CD4-positive, alpha-beta memory T cell (primary cell): ENCODE measurements at places on chromosomes 1 and 21. TPM values are rescaled to one million over a fixed set of nuclear protein-coding genes. Genes with fewer than 3 reads are reported as not detected.

The HSD3B1 gene
- not detected for total RNA-seq

DNA sequence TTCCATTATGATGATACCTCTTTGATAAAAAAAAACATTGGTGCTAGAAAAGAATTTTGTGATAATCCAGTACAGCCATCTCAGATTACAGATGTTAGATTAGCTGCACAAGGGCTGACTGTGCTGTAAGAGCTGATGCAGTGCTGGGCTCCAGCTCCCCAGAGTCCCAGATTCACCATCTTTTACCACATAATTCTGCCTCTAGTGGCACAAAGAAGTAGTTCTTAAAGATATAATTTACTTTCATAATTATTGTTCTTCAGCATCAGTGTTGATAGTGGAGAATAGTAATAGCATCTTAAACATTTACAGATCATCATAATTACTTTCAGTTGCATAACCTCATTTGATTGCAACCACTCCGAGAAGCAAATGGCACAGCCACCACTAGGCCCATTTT, 262.1 kb downstream of the BRINP2 start:
- no peak overlapping the region for H3K4me3 ChIP-seq
- DNase-seq, result no peak
- H3K27me3 ChIP-seq, result no peaks in the 10 kb centered on the region
- no peak overlapping the region for H3K27ac ChIP-seq
- H3K4me1 ChIP-seq, result no peaks in the 10 kb centered on the region
- H3K36me3 ChIP-seq, result no peaks in the 10 kb centered on the region

GRCh38 chr1:185517808-185518419, 200.9 kb upstream of the IVNS1ABP start:
- no peak overlapping the region for H3K27ac ChIP-seq
- H3K36me3 ChIP-seq, result no peaks in the 10 kb centered on the region
- no peak for DNase-seq
- H3K4me3 ChIP-seq, result no peak overlapping the region
- no peaks in the 10 kb centered on the region for H3K27me3 ChIP-seq

- DNase-seq, result no peak
- no peak overlapping the region for H3K27ac ChIP-seq
- H3K27me3 ChIP-seq, result no peaks in the 10 kb centered on the region
- H3K36me3 ChIP-seq, result no peaks in the 10 kb centered on the region
Measured at GRCh38 chr1:46456411-46456963, 33.1 kb upstream of the DMBX1 start.

GRCh38 chr1:230735447-230735846, 11.7 kb upstream of the CAPN9 start:
- H3K4me1 ChIP-seq, result no peaks in the 10 kb centered on the region
- DNase-seq, result no peak
- H3K27ac ChIP-seq, result no peak overlapping the region
- no peak overlapping the region for H3K4me3 ChIP-seq
- H3K36me3 ChIP-seq, result no peaks in the 10 kb centered on the region
- H3K27me3 ChIP-seq, result no peaks in the 10 kb centered on the region

- H3K4me3 ChIP-seq, result no peak overlapping the region
- no peaks in the 10 kb centered on the region for H3K36me3 ChIP-seq
- H3K27ac ChIP-seq, result no peak overlapping the region
- H3K27me3 ChIP-seq, result no peaks in the 10 kb centered on the region
- H3K4me1 ChIP-seq, result no peaks in the 10 kb centered on the region
Measured at GRCh38 chr1:31198150-31198549, 41.5 kb downstream of the NKAIN1 start.

DNA sequence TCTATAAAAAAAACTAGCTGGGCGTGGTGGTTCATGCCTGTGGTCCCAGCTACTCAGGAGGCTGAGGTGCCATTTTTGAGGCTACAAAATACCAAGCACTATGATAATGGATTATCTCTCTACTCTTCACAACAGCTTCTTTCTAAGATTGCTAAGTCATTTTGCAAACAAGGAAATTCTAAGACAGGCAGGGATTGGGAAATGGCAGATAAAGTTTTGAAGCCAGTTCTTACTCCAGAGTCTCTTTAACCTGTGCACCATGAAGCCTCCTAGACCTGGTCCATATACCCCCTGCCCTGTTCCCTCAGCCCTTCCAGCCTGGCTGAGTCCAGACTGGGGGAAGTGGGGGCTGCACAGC, 39.5 kb upstream of the DMBX1 start:
- peaks cover 6% of the 10 kb centered on the region for H3K27me3 ChIP-seq
- H3K27ac ChIP-seq, result no peak overlapping the region
- peaks cover 12% of the 10 kb centered on the region for H3K4me1 ChIP-seq
- DNase-seq, result no peak
- H3K4me3 ChIP-seq, result no peak overlapping the region

The FAM151A gene
- not detected for total RNA-seq

- no peak overlapping the region for H3K4me3 ChIP-seq
- no peak overlapping the region for H3K27ac ChIP-seq
- H3K36me3 ChIP-seq, result no peaks in the 10 kb centered on the region
- peaks cover 20% of the 10 kb centered on the region for H3K27me3 ChIP-seq
- DNase-seq, result peak; percentile 26
Measured at GRCh38 chr1:110155878-110156522, 5.7 kb downstream of the SLC6A17 start.

The MROH7 gene
- total RNA-seq, result 0.22 TPM

GRCh38 chr1:67194209-67194863, 28.1 kb downstream of the IL23R start:
- peak; percentile 67 for DNase-seq
- no peaks in the 10 kb centered on the region for H3K36me3 ChIP-seq
- H3K27ac ChIP-seq, result no peak overlapping the region
- peaks cover 50% of the 10 kb centered on the region for H3K4me1 ChIP-seq

The LORICRIN gene
- total RNA-seq, result not detected

GRCh38 chr1:72498371-72498770, 216.0 kb upstream of the NEGR1 start:
- H3K27me3 ChIP-seq, result no peaks in the 10 kb centered on the region
- H3K36me3 ChIP-seq, result no peaks in the 10 kb centered on the region
- no peaks in the 10 kb centered on the region for H3K4me1 ChIP-seq
- no peak overlapping the region for H3K4me3 ChIP-seq
- H3K27ac ChIP-seq, result no peak overlapping the region
- DNase-seq, result no peak

DNA sequence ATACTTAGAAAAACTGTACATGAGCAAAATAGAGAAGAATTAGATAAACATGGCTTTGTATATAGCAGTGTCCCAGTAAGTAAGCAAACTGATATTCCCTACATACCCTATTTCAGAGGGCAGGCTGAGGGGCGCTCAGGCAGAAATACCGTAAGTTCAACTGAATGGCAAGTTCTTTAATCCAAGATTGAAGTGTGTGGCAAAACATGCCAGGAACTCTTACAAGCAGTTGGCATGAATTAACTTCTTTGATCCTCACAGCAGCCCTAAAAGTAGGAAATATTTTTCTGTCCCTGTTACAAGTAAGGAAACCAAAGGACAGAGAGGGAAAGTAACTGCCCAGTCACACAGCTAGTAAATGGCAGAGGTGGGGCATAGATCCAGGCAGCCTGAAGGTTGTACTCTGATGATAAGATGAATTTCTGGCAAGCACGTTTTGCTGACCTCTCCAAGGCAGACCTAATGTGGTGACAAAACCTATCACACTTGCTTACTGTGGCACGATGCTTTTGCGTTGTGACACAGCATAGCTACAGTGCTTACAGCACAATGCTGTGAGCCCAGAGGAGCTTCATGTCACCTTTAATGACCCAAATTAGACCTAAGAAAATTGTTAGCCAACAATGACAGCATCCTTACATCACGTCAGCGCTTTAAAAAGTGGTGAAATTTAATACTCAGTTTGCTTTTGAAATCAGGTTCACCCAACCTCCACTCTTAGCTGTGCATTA, 35.0 kb upstream of the THEM4 start:
- H3K36me3 ChIP-seq, result no peaks in the 10 kb centered on the region
- no peak overlapping the region for H3K4me3 ChIP-seq
- H3K27me3 ChIP-seq, result no peaks in the 10 kb centered on the region
- DNase-seq, result no peak
- H3K4me1 ChIP-seq, result peaks cover 60% of the 10 kb centered on the region

DNA sequence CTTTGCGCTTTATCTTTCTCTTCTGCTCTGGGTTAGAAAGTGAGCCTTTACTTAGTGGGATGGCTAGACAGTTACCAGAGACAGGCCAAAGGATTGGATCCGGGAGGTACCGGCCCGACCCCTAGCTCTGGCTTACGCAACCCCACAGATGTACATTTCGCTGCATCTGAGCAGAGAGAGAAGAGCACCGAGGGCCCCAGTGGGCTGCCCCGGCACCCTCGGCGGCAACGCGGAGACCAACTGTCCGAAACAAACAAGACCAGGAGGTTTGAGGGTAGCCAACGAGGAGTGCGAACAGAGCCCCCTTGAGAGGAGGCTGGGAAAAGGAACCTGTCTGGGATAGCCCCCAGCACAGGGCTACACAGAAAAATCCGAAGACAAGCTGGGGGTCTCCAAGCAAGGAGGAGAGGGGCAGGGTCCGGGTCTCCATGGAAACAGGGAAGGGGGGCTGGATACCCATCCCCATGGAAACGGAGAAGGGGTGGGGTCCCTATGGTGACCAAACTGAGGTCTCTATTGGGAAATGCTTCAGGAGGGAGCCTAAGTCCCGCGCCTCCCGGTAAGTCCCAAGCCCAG, 373 bp downstream of the MTF1 start:
- peaks cover 45% of the 10 kb centered on the region for H3K4me1 ChIP-seq
- peak overlapping the region; percentile 80 for H3K4me3 ChIP-seq
- H3K27me3 ChIP-seq, result no peaks in the 10 kb centered on the region
- H3K27ac ChIP-seq, result peak overlapping the region; percentile 96
- no peak for DNase-seq

DNA sequence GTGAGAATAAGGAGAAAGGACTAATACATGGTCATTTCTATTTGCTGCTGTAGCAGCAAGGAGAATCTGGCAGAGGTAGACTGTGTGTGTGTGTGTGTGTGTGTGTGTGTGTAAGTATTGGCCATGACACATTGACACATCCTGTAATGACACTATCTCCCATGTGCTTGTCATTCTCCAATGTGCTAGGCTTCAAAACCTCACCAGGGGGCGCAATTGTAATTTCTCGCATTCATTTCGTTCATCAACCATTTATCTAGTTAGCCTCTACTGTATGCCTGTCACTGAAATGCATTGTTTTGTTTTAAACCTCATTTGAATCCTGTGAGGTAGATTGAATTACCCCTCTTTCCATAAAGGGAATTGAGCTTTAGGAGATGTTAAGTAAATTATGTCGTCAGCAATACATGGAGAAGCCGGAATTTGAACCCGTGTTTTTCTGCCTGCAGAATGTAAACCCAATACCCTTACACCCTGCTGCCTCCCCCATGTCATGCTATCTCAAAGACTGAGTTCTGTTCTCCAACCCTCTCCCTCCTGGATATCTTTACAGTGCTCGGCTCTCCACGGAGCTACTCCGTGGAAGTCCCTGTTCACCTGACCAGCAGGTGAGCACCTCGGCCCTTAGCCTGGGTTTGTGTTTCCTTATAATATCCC, 100.8 kb downstream of the UCK2 start:
- peak; percentile 45 for DNase-seq
- H3K27ac ChIP-seq, result no peak overlapping the region
- H3K4me3 ChIP-seq, result no peak overlapping the region

The PADI4 gene
- not detected for total RNA-seq

DNA sequence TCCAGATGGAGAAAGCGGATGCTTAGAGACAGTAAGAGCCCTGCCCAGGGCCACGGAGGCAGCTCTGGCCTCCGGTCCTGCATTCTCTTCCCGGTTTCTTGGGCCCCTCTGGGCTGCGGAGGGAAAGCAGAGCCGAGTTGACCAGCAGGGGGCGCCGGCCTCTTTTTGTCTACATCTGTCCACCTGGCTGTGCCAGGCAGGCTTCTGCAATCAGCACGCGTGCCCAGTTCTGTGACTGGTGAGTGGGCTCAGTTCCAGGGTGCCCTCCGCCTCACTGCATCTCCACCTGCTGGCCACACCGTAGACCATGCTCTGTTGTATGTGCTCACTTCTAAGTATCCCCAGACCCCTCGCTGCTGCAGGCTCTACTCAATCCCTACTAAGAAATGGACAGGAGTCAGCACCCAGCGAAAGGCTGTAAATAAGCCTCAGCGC, 6.7 kb upstream of the HUNK start:
- peak; percentile 36 for DNase-seq
- no peak overlapping the region for H3K27ac ChIP-seq
- H3K4me1 ChIP-seq, result no peaks in the 10 kb centered on the region

The CYYR1 gene
- total RNA-seq, result not detected

The BEST4 gene
- total RNA-seq, result 1.6 TPM

The RAB42 gene
- total RNA-seq, result 0.38 TPM

DNA sequence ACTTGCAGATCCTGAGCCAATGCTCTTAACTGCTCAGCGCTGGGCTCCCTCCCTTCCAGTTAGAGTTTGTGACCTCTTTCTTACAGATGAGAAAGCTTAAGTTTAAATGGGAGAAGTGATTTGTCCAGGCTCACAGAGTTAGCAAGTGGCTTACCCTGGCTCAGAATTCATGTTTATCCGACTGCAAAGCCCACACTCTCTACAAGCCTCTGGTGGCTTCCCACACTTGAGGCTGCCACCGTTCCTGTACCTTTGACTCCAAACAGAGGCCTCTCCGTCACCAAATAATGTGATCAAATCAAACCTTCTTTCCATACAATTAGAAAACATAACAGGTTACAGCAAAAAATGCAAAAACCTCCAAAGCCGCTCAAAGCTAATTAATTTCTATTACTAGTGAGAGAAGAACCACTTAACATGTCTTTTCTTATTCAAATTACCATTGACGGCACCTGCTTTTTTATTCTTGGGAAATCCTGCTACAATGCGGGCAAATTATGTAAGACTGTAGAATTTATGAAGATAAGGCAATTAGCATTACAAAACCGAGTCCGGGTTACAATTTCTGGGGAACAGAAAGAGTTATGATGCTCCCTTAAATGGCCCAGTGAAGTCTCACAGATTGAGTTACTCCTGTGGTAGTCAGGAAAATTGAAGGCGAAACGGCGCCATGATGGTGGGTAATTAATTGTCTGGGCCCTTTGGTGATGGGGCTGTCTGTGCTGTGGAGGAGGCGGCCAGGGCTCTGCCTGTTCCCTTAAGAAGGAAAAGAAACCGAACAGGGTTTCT, 324.3 kb upstream of the POU3F1 start:
- no peak overlapping the region for H3K27ac ChIP-seq
- no peak for DNase-seq
- no peaks in the 10 kb centered on the region for H3K27me3 ChIP-seq
- H3K4me1 ChIP-seq, result no peaks in the 10 kb centered on the region
- H3K36me3 ChIP-seq, result no peaks in the 10 kb centered on the region
- H3K4me3 ChIP-seq, result no peak overlapping the region

DNA sequence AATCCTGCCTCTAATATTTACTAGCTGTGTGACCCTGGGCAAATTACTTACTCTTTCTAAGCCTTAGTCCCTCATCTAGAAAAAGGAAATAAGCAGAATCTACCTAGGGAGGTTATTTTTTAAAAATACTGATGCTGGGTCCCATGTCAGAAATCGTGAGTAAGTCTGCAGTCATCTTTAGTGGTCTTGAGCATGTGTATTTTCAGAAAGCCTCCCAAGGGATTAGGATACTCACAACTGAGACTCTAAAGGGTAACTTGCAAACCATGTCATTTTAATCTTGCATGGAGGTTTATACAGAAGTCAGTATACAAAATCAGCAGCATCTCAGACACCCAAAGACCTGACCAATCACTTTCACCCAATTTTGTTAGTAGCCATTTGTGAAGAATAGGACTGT, 43.2 kb downstream of the DSTYK start:
- peaks cover 20% of the 10 kb centered on the region for H3K4me1 ChIP-seq
- no peak overlapping the region for H3K27ac ChIP-seq
- no peak for DNase-seq
- H3K36me3 ChIP-seq, result peaks cover 23% of the 10 kb centered on the region
- no peaks in the 10 kb centered on the region for H3K27me3 ChIP-seq
- no peak overlapping the region for H3K4me3 ChIP-seq

The PUSL1 gene
- 27.9 TPM for total RNA-seq

GRCh38 chr1:204014336-204014735, 58.6 kb upstream of the SOX13 start:
- no peak for DNase-seq
- no peaks in the 10 kb centered on the region for H3K27me3 ChIP-seq
- H3K36me3 ChIP-seq, result no peaks in the 10 kb centered on the region
- H3K27ac ChIP-seq, result no peak overlapping the region
